T-cell (primary cell): ENCODE measurements at places on chromosomes 16 and 17.

DNA sequence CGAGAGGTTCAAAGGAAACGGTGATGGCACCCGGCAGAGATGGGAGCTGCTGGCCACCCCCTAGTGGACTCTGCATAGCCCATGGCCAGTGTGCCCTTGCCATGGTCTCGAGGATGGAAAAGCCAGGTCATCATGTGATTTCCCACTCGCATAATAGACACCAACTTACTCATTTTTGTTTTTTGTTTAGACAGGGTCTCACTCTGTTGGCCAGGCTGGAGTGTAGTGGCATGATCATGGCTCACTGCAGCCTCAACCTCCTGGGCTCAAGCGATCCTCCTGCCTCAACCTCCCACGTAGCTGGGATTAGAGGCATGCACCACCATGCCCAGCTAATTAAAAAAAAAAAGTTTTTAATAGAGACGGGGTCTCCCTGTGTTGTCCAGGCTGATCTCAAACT, 27.6 kb downstream of the LDHD start:
- DNase-seq = no peak

- DNase-seq = no peak
Observed at GRCh38 chr17:46273541-46274236, 21.2 kb upstream of the LRRC37A start.

DNA sequence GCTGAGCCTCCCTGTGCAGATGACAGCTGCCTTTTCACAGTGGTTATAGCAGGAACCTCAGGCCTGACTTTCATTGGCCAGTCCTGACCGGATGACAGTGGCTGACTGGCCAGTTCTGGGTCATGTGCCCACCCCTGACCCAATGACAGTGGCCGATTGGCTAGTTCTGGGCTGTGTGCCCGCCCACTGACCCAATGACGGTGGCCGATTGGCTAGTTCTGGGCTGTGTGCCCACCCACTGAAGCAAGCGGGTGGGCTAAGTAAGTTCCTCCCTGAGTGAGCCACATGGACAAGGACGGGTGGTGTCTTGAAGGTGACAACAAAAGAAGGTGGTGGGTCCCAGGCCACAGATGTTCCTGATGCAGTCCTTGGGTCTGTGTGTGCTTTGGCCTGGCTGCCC, 9.5 kb downstream of the DEF8 start:
- no peak for DNase-seq

GRCh38 chr17:8861495-8862181, 5.8 kb downstream of the PIK3R6 start:
- no peak for DNase-seq

DNA sequence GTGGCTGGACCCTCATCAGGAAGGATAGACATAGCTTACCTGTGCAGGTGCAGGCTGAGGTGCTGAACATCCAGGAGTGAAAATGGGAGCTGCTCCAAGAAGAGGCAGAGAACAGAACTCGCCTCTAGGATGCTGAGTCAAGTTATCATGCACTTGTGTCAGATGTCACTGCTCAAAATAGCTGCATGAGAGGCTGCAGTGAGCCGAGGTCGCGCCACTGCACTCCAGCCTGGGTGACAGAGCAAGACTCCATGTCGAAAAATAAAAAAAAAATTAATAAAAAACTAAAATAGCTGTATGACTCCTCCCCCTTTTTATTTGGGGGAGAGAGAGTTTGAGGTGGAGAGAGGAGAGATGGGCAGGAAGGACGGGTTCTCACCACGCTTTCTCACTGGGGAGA, 148.8 kb downstream of the FOXL1 start:
- DNase-seq = no peak

- no peak for DNase-seq
Observed at GRCh38 chr17:44045486-44045885, 21.0 kb downstream of the LSM12 start.

- no peak for DNase-seq
Observed at GRCh38 chr17:10216213-10216938, 18.0 kb upstream of the GAS7 start.

DNA sequence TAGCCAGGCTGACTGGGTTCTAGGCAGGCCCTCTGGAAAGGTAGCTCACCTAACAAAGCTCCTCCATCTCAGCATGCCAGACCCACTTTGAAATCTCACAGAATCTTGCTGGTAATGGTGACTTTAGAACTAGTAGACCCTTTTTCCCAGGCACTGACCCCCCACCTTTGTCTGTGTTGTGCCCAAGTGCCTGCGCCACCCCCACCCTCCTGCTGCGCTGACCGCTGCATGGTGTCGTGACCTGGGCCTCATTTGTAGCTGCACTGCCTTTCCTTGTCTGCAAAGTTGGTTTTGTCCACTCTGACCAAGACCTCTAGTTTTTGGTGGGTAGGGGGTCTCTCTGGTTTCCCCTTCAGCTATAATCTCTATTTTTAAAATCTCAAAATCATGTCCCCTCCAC, 6.8 kb downstream of the ATXN1L start:
- no peak for DNase-seq

DNA sequence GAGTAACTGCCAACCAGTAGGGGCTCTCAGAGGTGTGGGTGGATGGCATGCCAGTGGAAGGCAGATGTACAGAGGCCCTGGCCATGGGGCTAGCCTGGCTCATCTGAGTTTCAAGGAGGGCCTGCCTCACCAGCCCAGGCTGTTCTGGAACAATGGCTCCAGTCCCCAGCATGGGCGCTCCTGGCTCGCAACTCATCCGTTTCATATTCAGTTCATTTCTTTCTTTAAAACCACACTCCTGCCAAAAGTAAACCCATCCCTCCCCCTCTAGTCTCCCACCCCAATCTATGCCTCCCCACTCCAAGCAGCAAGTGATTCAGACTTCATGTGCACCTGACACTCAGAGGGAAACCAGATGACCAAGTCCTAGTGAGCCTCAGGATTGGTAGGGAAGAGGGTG, 2.4 kb downstream of the CCL13 start:
- DNase-seq = no peak

DNA sequence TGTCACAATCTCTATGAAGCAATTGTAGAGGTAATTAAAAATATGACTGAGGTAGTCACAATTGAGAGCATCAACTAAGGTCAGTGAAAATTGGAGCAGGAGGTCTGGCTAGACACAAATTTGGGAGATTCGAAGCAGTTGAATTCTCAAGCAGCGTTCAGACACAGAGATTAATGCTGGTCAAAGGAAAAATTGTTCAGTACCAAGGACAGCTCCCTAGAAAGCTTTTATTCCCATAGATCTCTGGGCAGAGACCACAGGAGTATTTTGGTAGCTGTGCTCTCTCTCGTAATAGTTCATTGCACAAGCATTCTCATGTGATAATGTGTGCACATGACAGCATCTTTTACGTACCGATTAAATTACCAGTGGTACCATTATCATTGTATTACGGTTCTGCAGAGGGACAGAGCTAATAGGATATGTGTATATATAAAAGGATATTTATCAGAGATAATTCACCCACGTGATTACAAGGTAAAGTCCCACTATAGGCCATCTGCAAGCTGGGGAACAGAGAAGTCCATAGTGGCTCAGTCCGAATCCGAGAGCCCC, 387.5 kb upstream of the HSBP1 start:
- no peak for DNase-seq

DNA sequence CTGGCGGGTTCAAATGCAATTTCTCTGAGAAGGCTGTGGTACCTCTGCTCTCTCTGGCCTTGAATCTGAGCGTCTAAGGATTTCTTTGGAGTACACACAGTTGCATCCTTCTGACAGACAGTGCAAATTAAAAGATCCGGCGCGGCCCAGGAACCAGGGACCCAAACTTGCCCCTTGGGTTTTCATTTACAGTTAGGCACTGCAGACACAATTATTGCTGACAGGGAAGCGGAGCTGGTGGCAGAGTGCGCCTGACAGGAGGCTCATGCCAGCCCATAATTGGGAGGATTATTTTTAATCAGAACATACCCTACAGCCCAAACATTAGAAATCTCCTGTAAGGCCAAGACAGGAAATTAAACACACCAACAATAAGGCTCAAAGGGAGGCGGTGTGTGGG, 1023.4 kb upstream of the RBFOX1 start:
- DNase-seq = no peak

- peak; percentile 28 for DNase-seq
Observed at GRCh38 chr16:8959921-8960787, 3.6 kb downstream of the USP7 start.

DNA sequence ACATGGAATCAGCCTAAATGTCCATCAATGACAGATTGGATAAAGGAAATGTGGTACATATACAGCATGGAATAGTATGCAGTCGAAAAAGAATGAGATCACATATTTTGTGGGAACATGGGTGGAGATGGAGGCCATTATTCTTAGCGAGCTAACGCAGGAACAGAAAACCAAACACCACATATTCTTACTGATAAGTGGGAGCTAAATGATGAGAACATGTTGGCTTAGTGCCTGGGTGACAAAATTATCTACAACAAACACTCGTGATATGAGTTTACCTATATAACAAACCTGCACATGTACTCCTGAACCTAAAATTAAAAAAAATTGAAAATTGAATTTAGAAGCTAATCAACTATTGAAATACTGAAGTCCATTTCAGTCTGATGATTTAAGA, 6.1 kb downstream of the ANKS4B start:
- DNase-seq = no peak

- no peak for DNase-seq
Observed at GRCh38 chr16:52547004-52547833, at the start of gene TOX3. TSS of gene TOX3 (minus strand) at chr16:52547143. CDS start at chr16:52546723, 420 bp downstream.
